Breast epithelium (tissue), 4 donors: ENCODE measurements at places on chromosomes 1 and 21.
A peak's percentile ranks its signal among the peaks of the same experiment; 100 is the strongest.

DNA sequence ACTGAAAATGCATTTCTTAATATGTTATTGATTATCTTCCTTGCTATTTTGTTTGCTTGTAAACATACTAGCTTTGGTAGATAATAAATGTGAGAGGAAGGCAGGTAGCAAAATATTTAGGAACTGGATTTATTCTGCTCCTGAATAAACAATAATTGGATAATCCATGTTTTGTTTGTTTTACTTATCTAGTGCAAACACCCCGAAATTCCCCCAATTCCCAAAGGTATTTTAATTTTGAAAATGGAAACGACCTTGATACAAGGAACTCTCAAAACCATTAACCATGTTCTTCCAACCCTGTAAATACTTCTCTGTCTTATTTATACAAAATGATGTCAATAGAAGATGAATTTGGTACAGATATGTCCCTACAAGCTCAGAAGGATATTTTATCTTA, 3.0 kb downstream of the USH2A start:
- no peak for DNase-seq

DNA sequence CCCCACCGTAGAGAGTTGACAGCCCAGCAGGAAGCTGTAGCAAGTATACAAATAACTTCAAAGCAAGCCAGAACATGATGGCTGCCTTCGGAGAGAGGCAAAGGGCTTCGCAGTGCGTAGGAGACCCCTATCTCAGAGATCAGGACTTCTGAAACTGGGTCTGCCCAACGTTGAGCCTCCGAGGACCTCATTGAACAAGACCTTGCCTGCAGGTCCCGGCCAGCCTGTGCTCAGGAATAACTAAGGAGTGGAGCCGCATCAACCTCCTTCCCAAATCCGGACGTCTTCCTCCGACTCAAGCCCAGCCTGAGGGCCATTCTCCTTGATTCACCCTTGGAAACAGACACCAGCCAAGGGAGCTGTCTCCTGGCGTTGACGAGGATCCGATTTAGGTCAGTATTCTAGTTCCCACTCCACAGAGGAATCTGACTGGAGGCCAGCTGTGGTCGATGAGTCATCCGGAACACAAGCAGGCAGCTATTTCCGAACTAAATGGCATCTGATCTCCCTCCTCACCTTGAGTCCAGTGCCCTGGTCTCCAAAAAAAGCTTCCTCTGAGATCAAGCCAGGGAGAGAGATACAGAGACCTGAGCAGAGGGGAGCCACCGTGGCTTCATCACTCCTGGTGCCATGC, 166.5 kb upstream of the COA6 start:
- peak; percentile 92 for DNase-seq

DNA sequence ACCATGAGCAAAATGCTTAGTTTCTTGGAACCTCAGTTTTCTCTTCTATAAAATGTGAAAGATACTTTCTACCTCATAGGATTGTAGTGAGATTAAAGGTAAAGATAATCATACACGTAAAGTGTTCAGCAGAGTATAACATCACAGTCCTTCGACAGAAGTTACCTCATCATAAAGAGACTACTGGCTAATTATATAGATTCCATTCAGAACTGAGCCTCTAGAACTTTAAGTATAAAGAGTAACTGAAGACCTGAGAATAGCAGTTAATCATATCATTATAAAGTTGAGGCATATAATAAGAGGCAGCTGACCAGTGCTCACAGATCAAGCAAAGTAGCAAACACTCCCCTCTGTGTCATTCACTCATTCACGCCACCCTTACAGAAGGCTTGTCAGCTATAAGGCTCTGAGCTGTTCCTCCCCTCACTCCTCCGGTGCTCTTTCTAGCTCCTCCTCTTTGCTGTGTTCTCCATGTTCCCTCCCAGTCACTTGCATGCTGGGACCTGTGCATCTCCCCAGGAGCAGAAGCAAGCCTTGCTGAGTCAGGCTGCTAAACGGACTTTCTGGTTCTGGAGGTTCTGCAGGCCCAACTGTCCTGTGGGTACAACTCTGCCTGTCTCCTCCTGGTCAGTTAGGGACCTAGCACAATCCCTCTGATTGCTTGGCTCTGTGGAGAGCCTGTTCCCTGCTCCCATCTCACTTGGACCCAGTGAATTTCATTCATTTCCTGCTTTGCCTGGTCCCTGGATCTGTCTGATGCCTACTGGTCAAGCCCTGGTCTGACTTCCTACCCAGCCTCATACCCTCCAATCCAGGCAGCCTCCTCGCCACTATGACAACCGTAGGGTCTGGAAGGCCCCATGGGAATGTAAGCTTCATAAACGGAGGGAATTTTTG, 28.3 kb upstream of the LY9 start:
- no peak for DNase-seq

DNA sequence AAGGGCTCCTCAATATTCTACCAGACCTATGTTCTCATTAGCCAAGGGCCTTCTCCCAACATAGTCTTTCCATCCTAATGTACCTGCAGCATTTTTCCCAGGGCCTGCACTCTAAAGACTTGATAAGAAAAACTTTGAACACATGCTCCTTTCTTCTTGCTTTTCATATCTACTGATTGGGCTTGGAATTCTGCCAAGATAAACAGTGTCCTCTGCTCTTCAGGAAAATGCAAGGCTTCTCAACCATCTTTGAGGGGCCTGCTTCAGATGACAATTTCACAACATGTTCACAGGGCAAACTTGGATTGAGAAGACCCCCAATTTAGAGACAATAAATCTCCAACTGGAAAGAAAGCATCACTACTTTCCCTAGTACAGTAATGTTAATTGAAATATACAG, 25.8 kb upstream of the PPT1 start:
- no peak for DNase-seq

GRCh38 chr1:165915480-165915879, 88.1 kb downstream of the UCK2 start:
- DNase-seq = no peak

DNA sequence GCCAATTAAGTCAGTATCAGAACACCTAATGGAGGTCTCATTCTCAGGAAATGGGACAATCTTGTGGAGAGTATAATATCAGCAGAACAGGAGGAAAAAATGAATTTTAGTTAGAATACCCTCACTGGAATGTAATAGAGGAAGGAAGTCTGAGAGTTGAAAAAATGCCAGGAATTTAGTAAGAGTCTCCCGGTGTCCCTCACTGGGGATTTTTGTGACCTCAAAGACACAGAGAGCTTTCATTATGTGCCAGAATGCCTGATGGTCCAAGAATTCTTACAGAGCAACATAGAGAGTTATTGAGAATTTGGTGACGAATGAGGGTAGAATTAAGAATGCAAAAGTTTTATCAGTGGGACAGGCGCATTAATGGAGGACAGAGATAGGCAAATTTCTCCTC, 443.5 kb upstream of the B3GALT2 start:
- DNase-seq = no peak

GRCh38 chr21:23921670-23922418, 1685.4 kb downstream of the MRPL39 start:
- DNase-seq = no peak

DNA sequence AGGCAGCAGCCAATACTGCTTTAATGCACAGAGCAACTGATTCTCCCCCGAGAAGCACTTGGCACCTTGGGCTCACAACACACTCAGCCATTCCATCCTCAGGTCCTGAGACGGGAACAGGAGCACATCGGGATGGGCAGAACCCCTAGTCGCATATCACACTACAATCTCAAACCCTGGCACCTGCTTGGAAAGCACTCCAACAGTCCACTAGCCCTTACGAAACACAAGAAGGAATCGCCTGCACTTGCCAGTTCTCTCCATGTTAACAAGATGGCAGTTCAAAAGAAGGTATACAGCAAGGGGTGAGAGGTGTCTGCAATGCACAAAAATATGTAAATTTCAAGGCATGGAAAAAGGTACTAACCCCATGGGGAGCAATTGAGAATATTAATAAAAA, 21.4 kb downstream of the JAK1 start:
- no peak for DNase-seq

GRCh38 chr1:55287723-55288122, 72.6 kb upstream of the USP24 start:
- no peak for DNase-seq

DNA sequence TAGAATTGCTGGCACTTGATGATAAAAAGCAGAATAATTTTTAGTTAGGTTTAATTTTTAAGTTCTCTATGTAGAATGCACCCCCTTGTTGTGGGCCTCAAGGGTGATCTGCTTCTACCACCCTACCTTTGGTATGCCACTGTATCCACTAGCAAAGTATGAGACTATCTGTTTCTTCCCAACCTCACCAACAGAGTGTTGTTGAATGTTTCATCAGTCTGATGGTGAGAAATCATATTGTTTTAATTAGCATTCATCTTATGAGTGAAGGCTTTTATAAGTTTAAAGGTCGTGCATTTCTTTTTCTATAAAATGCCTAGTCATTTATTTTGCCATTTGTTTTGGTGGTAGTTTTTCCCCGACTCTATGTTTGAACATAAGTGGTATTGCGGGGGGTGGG, 141.0 kb downstream of the MAGI3 start:
- DNase-seq = no peak

GRCh38 chr21:34216718-34217032, 143.3 kb downstream of the MRPS6 start:
- no peak for DNase-seq
